Adipocyte (in vitro differentiated cells): ENCODE measurements at places on chromosomes 6 and 20.

DNA sequence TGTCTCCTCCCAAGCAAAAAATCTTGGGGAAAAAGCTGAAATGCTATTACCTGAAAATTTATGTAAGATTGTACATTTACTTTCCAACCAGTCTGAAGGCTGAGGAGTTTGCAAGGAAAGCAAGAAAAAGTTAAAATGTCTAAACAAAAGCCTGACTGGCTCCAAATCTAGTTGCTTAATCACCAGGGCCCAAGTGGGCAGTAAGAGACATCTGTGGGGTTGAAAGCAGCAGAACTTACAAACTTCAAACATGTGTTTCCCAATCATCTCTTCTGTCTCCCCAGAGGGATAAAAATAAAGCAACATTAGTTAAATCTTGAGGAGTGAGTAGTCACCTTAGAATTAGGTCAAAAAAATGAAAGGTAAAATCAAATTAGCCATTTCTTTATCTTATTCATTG is 98.6 kb downstream of the OGFRL1 start:
- DNase-seq: peak; percentile 81

DNA sequence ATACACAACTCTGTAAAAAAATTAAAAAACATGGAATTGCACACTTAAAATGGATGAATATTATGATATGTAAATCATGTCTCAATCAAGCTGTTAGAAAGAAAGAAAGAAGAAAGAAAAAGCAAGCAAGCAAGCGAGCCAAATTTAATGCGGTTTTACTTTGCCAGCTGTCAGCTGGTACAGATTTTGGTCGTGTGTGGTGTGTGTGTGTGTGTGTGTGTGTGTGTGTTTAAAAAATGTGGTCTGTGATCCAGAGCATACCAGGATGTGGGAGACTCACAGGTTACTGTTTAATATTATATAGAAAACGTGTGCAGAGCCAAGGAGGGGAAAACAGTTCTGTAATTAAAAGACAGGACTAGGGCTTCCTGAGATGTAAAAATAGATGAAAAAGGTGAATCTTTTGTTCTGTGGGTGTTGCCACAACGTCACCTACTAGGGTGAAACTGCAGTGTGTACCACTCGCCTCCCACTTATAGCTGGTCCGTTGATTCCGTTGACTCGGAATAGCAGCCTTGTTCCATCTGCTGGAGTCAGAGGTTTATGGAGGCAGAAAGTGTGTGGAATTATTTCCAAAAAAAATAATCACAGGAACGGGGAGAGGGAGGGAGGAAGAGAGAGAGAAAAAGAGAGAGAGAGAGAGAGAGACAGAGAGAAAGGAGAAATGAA is 197.7 kb downstream of the BCAS1 start:
- peak; percentile 32 for DNase-seq

DNA sequence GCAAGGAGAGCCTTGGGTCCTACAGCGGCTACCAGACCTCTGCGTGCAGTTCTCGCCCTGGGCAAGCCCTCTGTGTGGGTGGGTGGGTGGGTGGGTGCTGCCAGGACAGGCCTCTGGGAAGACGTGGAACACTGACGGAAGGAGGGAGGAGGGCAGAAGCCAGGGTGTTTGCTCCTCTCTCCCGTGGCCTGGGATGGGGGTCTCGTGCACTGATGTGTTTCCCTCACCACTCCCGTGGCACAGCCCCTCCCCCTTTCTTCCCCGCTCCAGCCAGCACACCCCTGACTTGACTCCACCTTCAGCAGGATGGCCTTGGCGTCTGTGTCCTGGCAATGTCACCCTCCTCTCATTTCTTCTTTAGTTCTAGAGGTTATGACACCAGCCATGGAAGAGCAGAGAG is 130.0 kb downstream of the CDH26 start:
- no peak for DNase-seq

DNA sequence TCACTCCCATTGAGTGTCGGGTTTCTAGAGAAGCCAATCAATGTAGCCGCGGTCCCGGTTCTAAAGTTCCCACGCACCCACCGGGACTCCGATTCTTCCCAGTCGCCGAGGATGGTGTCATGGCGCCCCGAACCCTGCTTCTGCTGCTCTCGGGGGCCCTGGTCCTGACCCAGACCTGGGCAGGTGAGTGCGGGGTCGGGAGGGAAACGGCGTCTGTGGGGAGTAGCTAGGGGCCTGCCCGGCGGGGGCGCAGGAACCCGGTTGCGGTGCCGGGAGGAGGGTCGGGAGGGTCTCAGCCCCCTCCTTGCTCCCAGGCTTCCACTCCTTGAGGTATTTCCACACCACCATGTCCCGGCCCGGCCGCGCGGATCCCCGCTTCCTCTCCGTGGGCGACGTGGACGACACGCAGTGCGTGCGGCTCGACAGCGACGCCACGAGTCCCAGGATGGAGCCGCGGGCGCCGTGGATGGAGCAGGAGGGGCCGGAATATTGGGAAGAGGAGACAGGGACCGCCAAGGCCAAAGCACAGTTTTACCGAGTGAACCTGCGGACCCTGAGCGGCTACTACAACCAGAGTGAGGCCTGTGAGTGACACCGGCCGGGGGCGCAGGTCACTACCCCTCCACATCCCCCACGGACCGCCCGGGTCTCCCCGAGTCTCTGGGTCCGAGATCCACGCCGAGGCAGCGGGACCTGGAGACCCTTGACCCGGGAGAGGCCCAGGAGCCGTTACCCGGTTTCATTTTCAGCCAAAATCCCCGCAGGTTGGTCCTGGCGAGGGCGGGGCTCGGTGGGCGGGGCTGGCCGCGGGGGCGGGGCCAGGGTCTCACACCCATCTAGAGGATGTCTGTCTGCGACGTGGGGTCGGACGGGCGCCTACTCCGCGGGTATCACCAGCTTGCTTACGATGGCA is 35.2 kb upstream of the HLA-G start:
- DNase-seq: peak; percentile 49
